ENCODE measurements at places on chromosomes 6 and 20.

GRCh38 chr20:53628076-53628475 is 34.4 kb upstream of the ZNF217 start:
- no peak for DNase-seq

- no peak for DNase-seq
These were observed 200.6 kb downstream of the GMPR start for GRCh38 chr6:16438718-16439591.

DNA sequence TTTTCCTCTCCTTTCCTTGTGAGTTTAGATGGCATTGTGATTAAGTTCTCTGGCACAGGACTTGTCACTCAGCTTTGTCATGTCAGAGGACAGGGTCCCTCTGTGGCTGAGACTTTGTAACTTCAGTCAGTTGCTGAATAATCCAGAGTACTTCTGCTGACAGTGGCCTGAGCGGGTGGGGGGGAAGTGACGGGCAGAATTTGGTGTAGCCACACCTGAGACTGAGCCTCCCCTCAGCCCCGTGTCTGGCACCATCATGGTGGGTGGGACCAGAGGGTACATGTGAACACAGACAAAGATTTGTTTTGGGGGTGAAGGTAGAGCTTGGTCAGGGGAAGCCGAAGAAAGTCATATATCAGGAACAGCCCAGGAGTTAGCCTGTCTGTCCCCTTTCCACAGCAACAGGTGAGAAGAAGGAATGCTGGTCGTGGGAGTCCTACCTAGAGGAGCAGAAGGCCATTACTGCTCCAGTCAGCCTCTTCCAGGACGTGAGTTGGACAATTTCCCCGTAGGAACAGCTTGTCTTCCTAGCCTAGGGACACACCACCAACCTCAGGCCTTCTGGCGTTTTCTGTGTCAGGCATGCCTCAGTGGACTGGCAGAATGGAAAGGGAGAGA is 20.9 kb downstream of the L3MBTL1 start:
- DNase-seq = no peak

- no peak for DNase-seq
These were observed 63.9 kb downstream of the FBXO5 start for GRCh38 chr6:152918991-152919390.

DNA sequence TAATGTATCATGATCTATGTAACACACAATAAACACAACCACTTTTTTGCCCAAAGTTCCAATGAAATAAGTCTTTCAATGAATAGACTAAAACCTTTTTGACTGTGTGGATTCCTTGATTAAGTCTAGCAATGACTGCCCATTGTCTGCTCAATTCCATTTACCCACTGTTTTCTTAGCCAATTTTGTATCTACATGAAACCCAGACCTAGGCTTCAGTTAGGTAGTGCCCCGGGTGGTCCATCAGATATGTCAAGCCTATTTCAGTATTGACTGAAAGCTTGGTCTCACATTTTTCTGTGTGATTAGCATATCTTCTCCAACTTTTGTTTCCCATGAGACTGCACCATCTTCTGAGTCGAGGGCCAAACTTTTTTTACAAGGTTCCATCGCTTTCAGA is 615.0 kb downstream of the C6orf118 start:
- no peak for DNase-seq

DNA sequence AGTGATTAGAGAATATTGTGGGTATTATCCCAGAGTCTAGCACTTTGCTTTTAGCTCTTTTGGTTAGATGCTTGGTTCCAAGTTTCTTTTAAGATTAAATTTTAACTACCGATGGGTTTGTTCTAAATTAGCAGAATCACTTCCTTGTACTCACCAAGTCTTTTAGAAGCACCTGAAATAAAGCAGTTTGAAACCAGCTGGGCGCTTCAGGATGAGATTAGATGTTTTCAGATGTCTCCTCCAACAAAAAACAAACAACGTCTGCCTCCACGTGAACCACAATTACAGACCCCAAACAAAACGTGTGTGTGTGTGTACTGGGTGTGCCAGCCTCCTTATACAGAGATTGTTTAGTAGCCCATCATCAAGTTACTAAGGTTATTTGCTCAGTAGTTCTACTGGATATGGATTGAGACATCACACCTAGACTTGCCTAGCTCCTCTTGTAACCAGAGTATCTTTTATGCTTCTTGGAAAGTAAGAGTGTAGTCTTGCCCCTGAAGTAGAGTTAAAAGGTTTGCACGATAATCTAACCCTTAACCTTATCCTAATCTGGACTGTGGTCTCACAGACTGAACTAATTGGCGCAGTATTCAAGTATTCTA is 2.3 kb downstream of the DSTN start:
- DNase-seq = no peak

GRCh38 chr6:74941424-74941823 is 264.4 kb downstream of the COL12A1 start:
- DNase-seq = no peak

DNA sequence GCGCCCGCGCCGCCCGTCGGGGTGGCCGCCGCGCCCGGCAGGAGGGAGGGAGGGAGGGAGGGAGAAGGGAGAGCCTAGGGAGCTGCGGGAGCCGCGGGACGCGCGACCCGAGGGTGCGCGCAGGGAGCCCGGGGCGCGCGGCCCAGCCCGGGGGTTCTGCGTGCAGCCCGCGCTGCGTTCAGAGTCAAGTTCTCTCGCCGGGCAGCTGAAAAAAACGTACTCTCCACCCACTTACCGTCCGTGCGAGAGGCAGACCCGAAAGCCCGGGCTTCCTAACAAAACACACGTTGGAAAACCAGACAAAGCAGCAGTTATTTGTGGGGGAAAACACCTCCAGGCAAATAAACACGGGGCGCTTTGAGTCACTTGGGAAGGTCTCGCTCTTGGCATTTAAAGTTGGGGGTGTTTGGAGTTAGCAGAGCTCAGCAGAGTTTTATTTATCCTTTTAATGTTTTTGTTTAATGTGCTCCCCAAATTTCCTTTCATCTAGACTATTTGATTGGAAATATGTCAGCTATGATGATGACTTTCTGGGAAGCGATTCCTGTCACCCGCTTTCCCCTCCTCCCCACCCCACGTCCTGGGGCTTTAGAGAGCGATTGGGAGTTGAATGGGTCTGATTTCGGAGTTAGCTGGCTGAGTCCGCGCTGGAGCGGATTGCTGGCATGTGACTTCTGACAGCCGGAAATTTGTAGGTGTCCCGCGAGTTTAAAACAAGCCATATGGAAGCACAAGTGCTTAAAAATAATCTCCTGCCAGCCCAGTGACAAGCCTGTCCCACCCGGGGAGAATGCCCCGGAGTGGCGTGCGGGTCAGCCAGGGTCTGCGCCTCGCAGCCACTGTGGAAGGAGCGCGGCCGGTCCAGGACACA is 1.1 kb downstream of the ESR1 start:
- no peak for DNase-seq

DNA sequence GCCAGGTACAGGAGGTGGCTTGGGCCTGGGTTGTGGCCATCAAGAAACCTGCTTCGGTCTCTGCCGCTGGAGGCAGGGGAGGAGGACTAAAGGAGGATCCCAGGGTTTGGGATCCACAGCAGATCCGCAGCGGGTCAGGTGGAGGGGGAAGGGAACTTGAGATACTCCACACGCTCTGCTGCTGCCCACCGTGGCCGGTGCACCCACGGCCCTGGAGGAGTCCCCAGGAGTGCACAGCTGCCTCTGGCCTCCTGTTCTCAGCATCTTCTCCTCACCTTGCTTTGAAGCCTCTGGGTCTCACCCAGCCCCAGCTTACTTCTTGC is 286.8 kb downstream of the CDH4 start:
- no peak for DNase-seq

All from stimulated activated CD4-positive, alpha-beta T cell treated with anti-CD3 and anti-CD28 coated beads, Interleukin-1b, Interleukin-23, amount 100 ng/mL, for 24 hours (primary cell).